ENCODE measurements at places on chromosomes 7 and 10.

- DNase-seq = no peak
Measured at GRCh38 chr10:23754179-23754578, 315.3 kb downstream of the OTUD1 start.

- DNase-seq = no peak
Measured at GRCh38 chr7:106112972-106113421, 885 bp upstream of the SYPL1 start.

DNA sequence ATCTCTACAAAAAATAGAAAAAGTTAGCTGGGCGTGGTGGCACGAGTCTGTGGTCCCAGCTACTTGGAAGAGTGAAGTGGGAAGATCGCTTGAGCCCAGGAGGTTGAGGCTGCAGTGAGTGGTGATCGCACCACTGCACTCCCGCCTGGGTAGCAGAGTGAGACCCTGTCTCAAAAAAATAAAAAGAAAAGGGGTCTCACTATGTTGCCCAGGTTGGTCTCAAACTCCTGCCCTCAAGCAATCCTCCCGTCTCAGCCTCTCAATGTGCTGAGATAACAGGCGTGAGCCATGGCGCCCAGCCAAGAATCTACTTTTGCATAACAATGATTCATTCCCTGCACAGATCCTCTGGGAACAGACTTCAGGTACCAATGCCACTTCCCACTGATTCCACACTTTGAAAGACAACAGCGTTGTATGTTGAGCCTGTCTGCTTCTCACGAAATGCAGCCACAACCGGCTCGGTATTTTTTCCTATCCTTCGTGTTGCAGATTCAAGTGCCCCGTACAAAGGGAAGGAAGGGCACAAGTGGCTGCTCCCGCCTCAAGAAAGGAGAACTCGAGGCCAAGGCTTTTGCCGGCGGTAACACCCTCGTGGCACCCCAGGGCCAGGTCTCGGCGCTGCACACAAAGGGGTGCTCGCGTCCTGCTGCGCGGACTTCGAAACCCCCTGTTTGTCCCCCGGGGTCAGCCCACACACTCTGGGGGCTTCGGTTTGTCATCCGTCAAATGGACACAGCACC lies 745 bp downstream of the DAGLB start:
- peak; percentile 93 for DNase-seq

DNA sequence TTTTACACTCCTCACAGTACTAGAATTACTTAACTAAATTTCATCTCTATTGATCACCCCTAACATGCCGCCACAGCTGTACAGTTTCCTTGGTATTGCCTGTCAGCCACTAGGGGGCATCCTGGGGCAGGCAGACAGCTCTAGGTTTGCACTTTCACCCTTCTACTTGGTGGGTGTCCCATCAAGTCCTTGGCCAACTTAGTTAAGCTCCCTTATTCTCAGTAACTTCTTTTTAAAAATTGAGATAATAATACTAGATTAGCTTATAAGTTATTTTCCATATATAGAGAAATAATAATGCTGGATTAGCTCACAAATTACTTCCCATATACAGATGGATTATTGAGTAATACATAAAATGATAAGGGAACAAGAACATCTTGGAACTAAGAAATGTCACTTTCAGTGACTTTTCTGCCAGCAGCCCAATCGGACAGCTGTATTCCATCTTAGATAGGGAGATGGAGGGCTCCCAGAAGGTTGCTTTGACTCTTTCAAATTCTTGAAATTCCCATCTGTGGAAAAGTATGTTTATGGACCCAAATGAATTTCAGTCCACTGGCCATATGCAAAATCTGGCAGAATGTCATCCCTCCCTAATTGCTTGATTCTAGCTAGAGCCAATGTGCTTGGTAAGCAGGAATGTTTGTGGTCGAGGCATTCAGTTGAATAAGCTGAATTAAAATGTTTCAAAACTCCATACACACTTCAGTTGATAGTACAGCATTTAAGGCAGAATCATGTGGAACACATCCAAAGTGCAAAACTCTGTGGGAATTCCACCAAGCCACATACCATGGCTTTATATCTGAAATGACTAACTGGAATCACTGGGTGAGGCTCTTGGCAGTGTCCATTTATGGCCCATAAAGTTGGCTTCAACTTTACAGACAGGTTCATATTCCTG lies 309.7 kb downstream of the CSTF2T start:
- DNase-seq = peak; percentile 97

GRCh38 chr7:13846386-13846785 lies 143.1 kb downstream of the ETV1 start:
- DNase-seq = peak; percentile 37

DNA sequence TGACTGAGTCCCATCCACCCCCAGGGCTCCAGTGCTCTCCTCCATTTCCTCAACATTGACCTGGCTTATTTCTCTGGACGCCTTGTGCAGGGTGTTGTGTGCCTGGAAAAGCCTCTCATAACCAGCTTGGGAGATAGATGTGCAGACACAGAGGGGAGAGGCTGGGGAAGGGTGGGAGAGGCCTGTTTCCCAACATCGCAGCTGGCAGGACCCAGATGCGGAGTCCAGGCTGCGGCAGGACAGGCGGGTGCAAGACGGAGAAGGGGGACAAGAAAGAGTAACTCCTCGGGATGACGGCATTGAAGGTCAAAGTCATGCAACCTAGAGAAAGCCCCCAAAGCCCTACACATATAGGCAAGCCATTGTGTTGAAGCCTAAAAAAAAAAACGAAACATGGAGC lies 54.1 kb upstream of the ANTXRL start:
- DNase-seq = no peak

- DNase-seq = peak; percentile 65
Measured at GRCh38 chr10:79148452-79149344, 79.9 kb downstream of the ZMIZ1 start.

GRCh38 chr7:2993868-2994267 lies 49.8 kb downstream of the CARD11 start:
- DNase-seq = no peak

- DNase-seq = no peak
Measured at GRCh38 chr7:151517601-151518104, 2.0 kb downstream of the RHEB start.

GRCh38 chr10:96089670-96090462 lies 40.2 kb upstream of the ZNF518A start:
- DNase-seq = peak; percentile 95

GRCh38 chr10:35442028-35442427 lies 105.7 kb downstream of the CCNY start:
- no peak for DNase-seq

- peak; percentile 53 for DNase-seq
Measured at GRCh38 chr10:122054048-122055025, 65.4 kb downstream of the TACC2 start.

GRCh38 chr7:4712281-4713182 lies 30.4 kb downstream of the FOXK1 start:
- DNase-seq = peak; percentile 63

DNA sequence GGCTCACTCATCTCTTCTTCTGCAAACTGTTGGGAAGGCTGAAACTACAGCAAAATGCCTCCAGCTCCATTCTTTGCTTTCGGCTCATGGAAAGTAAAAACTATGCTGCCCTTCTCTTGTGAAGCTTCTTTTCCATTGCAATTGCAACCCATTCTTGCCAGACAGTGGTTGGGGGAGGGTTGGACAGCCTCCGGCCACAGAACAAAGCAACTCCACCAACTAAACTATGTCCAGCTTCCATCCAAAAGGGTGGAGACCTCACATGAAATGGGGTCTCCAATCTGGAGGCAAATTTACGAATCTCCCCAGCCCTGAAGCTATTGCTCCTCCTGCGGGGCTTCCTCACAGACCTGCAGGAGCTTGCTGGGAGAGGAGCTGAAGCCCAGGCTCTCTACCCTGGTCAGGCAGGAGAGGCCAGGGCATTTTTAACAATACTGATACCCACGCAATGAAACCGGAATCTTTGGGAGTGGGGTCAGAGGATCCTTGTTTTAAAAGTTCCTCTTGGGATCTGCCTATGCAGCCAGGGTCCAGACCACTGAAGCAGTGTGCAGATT lies 549 bp downstream of the GPNMB start:
- no peak for DNase-seq

DNA sequence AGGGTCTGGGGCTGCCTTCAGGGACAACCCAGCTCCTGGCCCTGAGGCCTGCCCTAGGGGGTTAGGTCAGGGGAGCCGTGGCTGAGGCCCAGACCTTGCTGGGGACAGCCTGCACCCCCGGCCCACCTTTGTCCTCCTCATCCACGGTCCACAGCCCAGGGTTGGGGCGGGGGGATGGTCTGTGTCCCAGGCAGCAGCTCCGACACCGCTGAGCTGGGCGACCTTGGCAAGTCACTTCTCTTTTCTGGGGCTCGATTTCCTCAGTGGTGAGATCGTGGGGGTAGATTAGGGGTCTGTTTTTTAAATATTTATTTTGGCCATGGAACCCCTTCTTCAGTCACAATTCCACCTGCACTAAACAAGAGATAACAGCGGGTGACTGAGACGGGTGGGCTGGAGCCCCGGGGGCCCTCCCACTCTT lies 30.9 kb downstream of the DNAJB12 start:
- DNase-seq = no peak

DNA sequence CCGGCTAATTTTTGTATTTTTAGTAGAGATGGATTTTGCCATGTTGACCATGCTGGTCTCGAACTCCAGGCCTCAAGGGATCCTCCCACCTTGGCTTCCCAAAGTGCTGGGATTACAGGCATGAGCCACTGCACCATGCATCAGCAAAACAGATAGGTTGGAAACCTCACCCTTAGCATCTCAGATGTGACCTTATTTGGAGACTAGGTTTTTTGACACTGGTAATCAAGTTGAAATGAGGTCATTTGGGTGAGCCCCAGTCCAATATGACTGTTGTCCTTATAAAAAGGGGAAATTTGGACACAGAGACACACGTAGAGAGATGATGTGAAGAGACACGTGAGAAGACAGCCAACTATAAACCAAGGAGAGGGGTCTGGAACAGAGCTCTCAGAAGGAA lies 42.5 kb upstream of the TPST1 start:
- no peak for DNase-seq

GRCh38 chr7:26183545-26184280 lies 16.8 kb downstream of the HNRNPA2B1 start:
- DNase-seq = no peak

GRCh38 chr10:85045046-85045445 lies 716.7 kb downstream of the CCSER2 start:
- DNase-seq = no peak

- peak; percentile 16 for DNase-seq
Measured at GRCh38 chr7:84949067-84949466, 237.8 kb downstream of the SEMA3D start.

DNA sequence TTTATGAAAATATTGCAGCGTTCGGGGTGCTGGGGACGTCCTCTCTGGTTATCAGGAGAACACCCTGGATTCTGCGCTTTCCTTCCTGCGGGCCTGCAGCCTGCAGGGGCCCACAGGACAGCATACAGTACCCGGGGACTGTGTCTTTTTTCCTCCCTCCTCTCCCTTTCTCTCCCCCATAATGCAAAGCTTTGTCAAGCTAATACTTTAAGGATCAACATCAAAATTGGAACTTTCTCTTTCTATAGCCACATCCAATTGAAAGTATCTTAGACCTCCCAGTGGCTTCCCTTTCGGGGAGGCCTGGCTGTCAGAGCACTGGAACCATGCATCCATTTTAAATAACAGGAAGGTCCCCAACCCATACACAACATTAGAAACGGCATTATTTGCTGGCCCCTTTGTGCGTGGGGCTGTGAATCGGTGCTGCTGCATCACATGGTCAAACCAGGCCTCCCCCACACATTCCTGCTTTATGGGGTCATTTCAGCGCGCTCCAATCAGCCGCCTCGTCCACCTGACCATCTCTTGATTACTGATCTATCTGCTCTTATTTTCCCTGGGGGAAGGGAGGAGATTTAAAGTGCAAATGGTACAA lies 505.1 kb downstream of the DNAJB6 start:
- DNase-seq = no peak

DNA sequence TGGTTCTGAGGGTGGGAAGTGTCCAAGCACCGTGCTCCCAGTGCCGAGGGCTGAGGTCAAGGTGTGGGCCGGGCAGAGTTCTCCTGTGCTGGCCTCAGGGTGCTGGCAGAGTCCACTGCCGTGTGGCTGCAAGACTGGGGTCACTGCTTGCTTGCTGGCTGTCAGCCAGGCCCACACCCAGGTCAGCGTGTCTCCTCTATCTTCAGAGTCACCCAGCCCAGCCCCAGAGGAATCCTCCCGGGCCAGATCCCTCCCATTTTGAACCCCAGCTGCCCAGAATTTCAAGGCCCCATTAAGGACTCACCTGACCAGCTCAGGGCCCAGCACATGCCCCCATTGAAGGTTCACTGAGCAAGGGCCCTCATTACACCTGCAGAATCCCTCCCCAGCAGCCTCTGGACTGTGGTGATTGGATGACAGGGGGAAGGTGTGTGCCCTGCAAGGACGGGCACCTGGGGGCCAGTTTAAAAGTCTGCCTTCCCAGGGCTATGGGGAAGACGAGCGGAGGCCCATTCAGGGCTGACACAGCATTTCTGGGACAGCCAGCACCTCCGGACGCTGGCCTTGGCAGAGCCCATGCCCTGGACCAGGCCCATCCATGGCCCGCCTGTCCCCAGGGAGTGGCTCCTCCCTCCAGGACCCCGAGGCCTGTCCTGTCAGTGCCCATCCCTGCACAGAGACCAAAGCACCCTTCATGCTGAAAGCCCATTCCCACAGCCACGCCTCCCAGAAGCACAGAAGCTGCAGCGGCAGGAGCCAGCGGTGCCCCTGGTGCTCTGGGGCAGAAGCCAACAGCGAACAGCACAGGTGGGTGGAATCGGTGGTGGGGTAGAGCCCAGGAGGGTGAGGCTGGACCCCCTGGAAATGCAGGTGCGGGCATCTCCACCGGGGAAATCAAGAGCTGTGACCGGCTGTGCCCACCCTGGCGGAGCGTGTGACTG lies 45.1 kb upstream of the PPP2R2D start:
- no peak for DNase-seq

DNA sequence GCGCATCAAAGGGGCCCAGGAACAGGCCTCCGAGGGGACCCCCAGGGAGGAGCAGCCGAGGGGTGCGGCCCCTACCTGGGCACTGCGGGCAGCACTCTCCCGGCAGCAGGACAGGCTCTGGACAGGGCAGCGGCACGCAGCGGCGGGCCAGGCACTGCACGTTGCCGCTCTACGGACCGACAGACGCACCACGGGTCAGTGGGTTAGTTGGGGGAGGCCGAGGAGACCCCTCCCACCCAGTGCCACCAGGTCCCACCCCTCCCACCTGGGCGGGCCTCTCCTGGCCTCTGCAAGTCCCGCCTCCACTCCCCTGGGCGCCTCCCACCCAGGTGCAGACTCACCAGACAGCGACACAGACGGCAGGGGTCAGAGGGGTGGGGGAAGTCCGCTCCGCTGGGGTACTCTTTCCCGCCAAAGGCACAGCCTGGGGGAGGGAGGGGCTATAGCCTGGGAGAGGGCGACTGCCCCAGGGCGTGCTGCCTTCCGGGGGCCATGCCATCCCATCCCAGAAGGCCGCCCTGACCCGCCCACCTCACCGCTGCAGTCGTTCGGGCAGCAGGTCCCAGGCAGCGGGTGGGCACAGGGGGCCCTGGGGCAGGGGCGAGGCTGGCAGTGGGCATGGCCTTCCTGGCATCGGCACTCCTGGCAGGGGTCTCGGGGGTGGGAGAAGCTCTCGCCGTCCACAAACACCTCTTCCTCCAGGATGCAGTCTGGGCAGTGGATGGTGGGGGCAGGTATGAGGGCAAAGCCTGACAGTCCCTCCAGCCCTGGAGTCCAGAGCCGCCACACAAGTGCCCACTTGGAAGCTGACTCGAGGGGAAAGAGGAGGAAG lies 19.2 kb downstream of the KCP start:
- no peak for DNase-seq

GRCh38 chr10:47365431-47366180 lies 17.4 kb downstream of the RBP3 start:
- no peak for DNase-seq

GRCh38 chr10:114181971-114182370 lies 2.8 kb downstream of the TDRD1 start:
- no peak for DNase-seq

- peak; percentile 99 for DNase-seq
Measured at GRCh38 chr7:100102950-100103840, 1.8 kb downstream of the AP4M1 start.

GRCh38 chr7:117718116-117718835 lies 155.0 kb downstream of the CTTNBP2 start:
- DNase-seq = no peak
